ENCODE measurements at places on chromosomes 2 and 18.
A peak's percentile ranks its signal among the peaks of the same experiment; 100 is the strongest.

DNA sequence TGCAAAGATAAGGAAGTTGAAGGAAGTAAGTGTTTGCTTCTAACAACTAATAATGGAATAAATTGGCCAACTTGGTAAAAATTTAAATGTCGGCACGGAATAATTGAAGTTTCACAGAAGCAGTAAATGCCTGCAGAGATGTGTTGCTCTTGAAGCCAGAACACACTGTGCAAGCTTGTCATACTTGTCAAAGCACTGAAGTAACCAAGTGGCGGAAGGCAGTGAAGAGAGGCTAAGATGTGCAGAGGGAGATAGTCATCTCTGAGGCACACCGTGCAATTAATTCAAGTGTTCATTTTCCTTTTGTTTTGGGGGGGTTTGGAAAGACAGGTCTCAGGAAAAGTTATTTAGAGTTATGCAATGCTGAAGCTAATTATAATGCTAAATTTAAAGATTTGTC is 5.2 kb downstream of the DCDC2C start:
- H3K27me3 ChIP-seq = peaks cover 49% of the 10 kb centered on the region
- H3K4me3 ChIP-seq = no peak overlapping the region
- no peak overlapping the region for H3K27ac ChIP-seq
- DNase-seq = no peak
- H3K36me3 ChIP-seq = peaks cover 3% of the 10 kb centered on the region

- peak overlapping the region; percentile 66 for H3K27ac ChIP-seq
- no peak for DNase-seq
- no peaks in the 10 kb centered on the region for H3K27me3 ChIP-seq
- H3K36me3 ChIP-seq = no peaks in the 10 kb centered on the region
- H3K4me1 ChIP-seq = peaks cover 15% of the 10 kb centered on the region
- peak overlapping the region; percentile 42 for H3K4me3 ChIP-seq
Observed at GRCh38 chr2:70851704-70852103, 16.1 kb upstream of the CD207 start.

DNA sequence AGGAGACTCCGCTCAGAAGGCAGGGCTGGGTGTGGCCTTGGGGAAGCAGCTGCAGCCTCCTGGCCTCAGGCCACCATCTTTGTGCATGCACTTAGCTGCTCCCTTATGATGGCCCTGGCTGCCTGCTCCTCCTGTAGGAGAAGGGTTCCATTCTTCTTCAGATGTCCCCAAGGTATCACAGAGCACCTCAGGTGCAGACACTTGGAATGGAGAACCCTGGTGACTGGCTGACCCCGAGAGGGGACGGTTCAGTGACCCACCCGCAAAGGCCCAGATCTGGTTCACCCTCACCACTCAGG is 9.6 kb downstream of the GPAT2 start:
- no peak overlapping the region for H3K27ac ChIP-seq
- no peaks in the 10 kb centered on the region for H3K27me3 ChIP-seq
- H3K4me1 ChIP-seq = peaks cover 3% of the 10 kb centered on the region
- no peaks in the 10 kb centered on the region for H3K36me3 ChIP-seq
- H3K4me3 ChIP-seq = no peak overlapping the region
- no peak for DNase-seq

- H3K36me3 ChIP-seq = peaks cover 2% of the 10 kb centered on the region
- no peak for DNase-seq
- H3K4me3 ChIP-seq = no peak overlapping the region
- H3K27me3 ChIP-seq = no peaks in the 10 kb centered on the region
- H3K4me1 ChIP-seq = no peaks in the 10 kb centered on the region
- no peak overlapping the region for H3K27ac ChIP-seq
Observed at GRCh38 chr2:79971807-79972206, 332.7 kb downstream of the LRRTM1 start.

GRCh38 chr2:151475071-151475470 is 65.4 kb downstream of the RIF1 start:
- H3K36me3 ChIP-seq = peaks cover 71% of the 10 kb centered on the region
- H3K4me3 ChIP-seq = no peak overlapping the region
- H3K27me3 ChIP-seq = no peaks in the 10 kb centered on the region
- DNase-seq = no peak
- H3K27ac ChIP-seq = no peak overlapping the region
- peaks cover 11% of the 10 kb centered on the region for H3K4me1 ChIP-seq

DNA sequence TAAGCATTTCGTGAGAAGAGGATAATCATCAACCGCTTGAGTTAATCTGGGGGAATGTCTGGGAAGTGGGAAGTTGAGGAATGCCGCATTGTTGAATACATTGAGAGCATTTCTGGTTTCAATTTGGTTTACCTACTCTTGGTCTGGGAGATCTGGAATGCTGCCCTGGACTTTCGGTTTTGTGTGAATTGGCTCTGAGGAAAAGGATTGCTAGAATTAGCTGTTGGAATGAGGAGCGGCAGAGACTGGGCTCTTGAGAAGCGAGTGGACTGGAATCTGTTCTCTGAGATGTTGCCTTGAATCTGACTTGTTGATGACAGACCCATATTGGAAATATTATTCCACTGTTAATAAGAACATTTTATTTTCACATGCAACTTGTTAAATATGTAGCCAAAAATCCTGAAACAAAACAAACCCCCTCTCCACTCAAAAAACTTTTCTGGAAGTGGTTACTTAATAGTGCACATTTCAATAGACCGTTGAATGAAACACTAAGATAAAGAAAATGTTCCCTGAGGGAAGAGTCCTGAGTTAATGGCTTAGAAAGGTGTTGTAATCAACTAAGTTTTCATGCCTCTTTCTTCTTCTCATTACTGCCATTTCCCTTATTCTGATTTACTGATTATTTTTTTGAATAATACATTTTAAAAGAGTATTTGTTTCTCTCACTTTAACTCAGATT is 50.8 kb downstream of the PTPRM start:
- no peak overlapping the region for H3K27ac ChIP-seq
- no peak overlapping the region for H3K4me3 ChIP-seq
- H3K27me3 ChIP-seq = no peaks in the 10 kb centered on the region
- peaks cover 2% of the 10 kb centered on the region for H3K36me3 ChIP-seq

DNA sequence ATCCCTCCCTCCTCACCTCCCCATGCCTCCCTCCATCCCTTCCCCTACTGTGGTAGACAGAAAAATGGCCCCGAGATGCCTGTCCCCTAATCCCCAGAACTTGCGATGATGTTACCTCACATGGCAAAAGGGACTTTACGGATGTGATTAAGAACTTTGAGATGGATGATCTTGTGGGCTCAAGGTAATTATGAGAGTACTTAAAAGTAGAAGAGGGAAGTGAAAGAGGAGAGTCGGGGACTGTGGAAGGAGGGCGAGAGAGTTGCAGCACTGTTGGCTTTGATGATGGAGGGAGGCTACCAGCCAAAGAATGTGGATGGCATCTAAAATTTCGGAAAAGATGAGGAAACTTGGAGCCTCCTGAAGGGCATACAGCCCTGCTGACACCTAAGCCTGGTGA is 66.5 kb downstream of the AGAP1 start:
- H3K4me1 ChIP-seq = peaks cover 20% of the 10 kb centered on the region
- no peak overlapping the region for H3K27ac ChIP-seq
- peaks cover 4% of the 10 kb centered on the region for H3K27me3 ChIP-seq

Measured in effector memory CD8-positive, alpha-beta T cell (primary cell).